ENCODE measurements at places on chromosomes 4 and X. TPM values are rescaled to one million over a fixed set of nuclear protein-coding genes. Genes with fewer than 3 reads are reported as not detected.

GRCh38 chr4:152294331-152294730, 241.6 kb downstream of the FBXW7 start:
- DNase-seq, result no peak

DNA sequence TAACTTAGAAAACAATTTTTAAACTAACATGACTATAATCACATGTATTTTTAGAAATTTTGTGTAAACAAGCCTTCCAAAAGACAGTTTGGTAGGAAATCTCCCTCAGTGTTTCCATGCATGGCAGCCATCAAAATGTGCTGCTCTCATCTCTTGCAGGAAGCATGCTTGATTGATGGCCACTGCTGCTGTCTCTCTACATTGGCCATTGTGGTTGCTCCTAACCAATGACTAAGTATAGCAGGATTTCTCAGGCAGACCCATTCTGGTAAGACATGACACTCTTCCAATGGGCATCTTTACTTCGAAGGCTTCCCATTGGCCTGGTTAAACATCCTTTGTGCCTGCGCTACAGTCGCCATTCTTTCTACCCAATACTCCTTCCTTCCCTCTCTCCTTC, 78.9 kb upstream of the GUCY1A1 start:
- no peak for DNase-seq

DNA sequence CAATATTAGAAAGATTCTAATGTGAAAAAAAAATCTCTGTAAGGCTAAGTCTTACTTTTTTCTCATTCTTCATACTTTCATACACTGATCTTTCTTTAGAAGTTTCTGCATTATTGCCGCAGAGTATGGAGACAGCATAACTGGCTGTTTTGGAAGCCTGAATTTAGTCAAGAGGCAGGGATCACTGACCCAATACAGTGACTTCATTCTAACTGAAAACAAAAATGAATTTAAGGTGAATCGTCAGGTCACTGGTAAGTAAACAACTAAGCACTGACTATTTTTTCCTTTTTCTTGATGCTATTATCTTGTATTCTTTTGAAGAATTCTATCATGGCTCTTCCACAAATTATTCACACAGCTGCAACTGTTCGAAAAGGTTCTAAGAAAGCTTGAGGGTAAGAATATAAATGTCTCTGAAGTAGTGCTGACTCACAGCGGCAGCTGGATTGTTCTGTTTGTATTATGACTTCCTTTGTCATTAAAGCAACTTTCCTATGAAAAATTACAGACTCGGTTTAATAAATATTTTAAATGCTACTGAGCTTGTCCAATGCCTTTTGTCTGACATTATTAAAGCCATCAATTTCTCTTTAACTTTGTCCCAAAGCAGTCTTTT, 609.3 kb downstream of the FSTL5 start:
- DNase-seq, result peak; percentile 43

- DNase-seq, result peak; percentile 43
Measured at GRCh38 chrX:100413229-100413628, 3.2 kb upstream of the PCDH19 start.

DNA sequence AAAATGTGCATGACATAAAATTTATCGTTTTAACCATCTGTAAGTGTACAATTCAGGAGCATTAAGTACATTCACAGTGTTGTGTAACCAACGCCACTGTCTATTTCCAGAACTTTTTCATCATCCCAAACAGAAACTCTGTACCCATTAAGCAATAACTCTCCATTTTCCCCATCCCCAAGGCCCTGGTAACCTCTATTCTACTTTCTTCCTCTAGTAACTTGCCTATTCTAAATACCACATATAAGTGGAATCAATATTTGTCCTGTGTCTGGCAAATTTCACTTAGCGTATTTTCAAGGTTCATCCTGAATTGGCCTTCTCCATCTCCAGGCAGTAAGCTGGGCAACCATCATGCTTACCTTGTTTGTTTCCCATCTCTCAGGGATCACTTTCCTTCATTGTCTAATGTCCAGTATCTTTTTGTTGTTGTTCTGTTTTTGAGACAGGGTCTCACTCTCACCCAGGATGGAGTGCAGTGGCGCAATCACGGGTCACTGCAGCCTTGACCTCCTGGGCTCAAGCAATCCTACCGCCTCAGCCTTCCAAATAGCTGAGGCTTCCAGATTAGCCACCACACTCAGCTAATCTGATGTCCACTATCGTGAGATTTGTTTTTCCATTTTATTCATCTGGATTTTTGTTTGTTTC, 17.7 kb upstream of the GRIPAP1 start:
- DNase-seq, result no peak

- DNase-seq, result no peak
Measured at GRCh38 chr4:152605641-152606335, 69.9 kb upstream of the FBXW7 start.

GRCh38 chr4:13524504-13525243, 19.6 kb downstream of the NKX3-2 start:
- DNase-seq, result no peak

GRCh38 chr4:119971431-119972084, 95.1 kb downstream of the MAD2L1 start:
- DNase-seq, result no peak

Gene ASB5
- polyA plus RNA-seq, result 0.01 TPM

Gene CT45A1
- not detected for polyA plus RNA-seq

Gene KIAA1210
- not detected for polyA plus RNA-seq

Gene MGAT4D
- polyA plus RNA-seq, result not detected

Gene HUWE1
- polyA plus RNA-seq, result 76.2 TPM

Gene ARAP2
- polyA plus RNA-seq, result 2.8 TPM

Gene YIPF7
- not detected for polyA plus RNA-seq

Gene CACNA1F
- polyA plus RNA-seq, result not detected

Gene HEPH
- polyA plus RNA-seq, result 1.7 TPM

Gene MAGEA4
- not detected for polyA plus RNA-seq

Gene FAM114A1
- 82.8 TPM for polyA plus RNA-seq

All from mammary epithelial cell (primary cell).